ENCODE measurements at places on chromosomes 2 and 18. TPM values are rescaled to one million over a fixed set of nuclear protein-coding genes. Genes with fewer than 3 reads are reported as not detected.

TDRD15 gene
- total RNA-seq, result not detected

EFHD1 gene
- total RNA-seq, result 2.0 TPM

GPBAR1 gene
- total RNA-seq, result not detected

IL37 gene
- total RNA-seq, result not detected

DNA sequence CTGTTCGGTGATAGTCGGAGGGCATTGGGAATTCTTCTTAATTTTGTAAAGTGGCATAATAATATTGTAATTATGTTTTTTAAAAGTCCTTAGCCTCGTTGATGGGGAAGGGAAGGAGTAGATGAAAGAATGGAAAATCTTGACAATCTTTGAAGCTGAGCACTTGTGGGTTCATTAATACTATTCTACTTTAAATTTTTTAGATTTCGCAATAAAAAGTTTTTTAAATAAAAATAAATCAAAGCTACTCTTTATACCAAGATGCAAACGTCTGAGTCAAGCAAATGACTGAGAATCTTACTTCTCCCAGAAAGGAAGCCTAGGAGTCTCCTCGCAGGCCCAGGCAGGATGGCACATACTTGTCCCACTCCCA lies 98.5 kb upstream of the GPR45 start:
- no peak for DNase-seq

DNA sequence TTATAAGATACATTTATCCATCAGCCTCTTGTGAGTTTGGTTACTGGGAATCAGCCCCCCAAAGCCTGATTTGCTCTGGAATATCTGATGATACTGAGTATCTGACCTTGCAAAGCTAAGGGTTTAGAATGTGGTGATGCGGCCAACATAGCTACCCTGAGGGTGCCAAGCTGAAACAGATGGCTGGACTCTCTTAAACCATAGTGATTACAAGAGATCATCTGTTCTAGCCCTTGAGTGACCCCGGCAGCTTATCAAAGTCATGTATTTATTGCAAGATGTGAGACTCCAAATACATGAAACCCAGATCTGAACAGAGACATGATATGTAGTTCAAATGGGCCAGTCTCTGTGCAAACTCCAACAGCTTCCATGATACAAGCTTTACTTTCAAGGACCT lies 78.2 kb upstream of the CABLES1 start:
- no peak for DNase-seq

DNA sequence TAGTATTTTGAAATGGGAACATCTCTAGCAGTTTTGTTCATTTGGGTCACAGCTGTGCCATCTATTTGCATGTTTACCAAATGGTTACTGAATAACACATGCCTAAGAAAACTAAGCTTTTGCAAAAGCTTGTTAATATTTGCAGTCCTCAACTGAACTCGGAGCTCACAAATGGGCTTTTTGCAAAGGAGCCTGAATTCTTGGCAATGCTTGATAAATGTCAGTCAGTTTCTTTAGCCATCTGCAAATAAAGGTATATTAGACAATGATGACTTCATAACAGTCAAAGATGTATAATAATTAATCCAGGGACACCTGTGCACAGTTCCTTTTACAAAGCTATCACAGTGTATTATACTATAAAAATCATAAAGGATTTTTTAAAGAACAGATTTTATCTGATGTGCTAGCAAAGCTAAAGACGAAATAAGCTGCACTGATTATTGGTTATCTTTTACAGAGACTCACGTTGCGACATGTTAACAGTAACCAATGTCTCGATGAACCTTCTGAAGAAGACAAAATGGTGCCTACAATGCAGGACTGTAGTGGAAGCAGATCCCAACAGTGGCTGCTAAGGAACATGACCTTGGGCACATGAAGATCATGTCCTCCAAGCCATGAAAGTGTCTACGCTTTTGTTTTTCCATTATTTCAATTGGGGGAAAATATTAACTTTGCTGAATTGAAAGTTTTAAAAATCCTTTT lies 248.4 kb upstream of the KCNJ3 start:
- DNase-seq, result no peak

DNA sequence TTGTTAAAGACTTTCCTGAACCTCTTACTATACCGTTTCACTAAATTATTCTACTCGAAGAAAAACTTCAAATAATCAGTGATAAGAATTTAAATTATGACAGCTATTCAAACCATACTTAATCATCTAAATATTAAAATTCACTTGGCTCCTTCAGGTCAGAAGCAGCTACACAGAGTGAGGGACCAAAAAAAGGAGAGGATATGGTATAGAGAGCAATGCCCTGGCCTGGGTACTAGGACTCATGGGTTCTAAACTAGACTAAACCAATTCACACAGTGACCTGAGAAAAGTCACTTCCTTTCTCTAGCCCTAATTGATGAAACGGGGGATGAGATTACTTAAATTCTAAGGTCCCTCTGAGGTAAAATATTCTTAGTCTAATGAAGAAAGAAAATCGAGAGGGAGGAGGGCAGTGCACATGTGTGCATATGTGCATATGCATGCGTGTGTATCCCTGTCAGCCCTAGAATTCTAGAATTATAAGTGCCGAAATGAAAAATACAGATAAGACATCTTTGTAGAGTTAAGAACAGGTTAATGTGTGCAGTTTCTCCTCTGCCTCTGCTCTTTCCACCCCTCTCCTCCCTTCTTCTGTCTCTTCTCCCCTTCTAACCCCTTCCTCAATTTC lies 11.2 kb downstream of the STRN start:
- no peak for DNase-seq

GRCh38 chr2:12463189-12463588 lies 253.5 kb upstream of the TRIB2 start:
- no peak for DNase-seq

All from activated naive CD4-positive, alpha-beta T cell treated with anti-CD3 and anti-CD28 coated beads for 36 hours (primary cell).